Globus pallidus (tissue), 1 donor: ENCODE measurements at places on chromosomes 1 and 21.

GRCh38 chr21:36567216-36567885 is 87.4 kb upstream of the CLDN14 start:
- no peak for DNase-seq

DNA sequence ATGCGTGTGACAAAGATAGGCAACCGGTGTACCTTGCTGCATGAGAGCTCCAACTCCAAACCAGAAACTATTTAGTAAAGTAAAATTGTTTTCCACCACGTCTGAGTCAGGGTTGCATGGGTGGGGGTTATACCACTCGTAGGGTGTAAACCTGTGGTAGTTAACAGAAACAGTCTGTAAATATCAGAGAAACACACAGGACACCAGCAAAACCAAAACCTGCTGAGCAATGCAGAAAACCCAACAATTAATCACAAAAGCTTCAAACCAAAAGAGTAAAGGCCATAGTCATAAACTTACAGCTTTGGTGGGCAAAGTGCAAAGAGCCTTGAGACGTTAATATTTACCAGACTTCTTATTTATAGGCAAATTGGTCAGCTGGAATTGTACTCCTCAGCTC is 282.7 kb downstream of the BACH1 start:
- DNase-seq, result no peak

- no peak for DNase-seq
Observed at GRCh38 chr1:154547105-154547732, 11.2 kb downstream of the UBE2Q1 start.

- no peak for DNase-seq
Observed at GRCh38 chr1:18705811-18706210, 75.2 kb downstream of the PAX7 start.

DNA sequence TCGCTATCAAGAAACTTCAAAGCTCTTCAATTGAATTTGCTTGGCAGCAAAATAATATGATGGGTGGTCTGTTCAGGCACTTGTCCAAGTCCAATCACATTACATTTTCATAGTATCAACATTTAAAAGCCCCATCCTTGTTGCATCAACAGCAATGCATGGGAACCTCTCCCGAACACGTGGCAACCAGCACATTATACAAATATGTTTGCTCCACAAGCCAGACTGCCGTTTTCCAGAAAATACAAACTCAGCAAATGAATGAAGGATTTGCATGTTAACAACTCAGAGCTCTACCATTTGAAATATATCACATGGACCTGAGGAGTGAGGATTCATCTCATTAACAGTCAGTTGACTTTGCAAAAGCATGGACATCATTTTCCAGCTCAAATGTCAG is 20.0 kb upstream of the LYPLAL1 start:
- no peak for DNase-seq

DNA sequence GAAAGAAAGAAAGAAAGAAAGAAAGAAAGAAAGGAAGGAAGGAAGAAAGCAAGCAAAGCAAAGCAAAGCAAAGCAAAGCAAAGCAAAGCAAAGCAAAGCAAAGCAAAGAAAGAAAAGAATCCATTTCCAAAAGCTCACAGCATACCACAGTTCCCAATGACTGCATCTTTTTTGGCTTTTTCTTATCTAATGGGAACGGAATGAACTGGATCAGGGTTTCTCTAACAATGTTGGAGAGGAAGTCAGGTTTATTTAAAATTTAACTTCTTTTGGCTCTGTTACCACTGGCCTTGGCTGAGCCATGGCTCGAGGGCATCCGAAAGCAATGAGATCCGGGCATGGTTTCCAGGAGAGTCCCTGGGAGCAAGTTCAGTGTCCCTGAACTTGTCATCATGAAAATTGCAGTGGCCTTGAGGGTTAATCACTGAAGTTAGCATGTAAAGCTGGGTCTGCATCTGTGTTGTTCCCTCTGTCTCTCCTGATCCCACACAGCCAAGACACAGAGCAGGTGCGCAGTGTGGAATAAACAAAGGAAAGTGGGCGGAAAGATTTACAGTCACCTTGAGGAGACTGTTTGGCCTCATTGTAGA is 34.6 kb upstream of the CTPS1 start:
- DNase-seq, result no peak

DNA sequence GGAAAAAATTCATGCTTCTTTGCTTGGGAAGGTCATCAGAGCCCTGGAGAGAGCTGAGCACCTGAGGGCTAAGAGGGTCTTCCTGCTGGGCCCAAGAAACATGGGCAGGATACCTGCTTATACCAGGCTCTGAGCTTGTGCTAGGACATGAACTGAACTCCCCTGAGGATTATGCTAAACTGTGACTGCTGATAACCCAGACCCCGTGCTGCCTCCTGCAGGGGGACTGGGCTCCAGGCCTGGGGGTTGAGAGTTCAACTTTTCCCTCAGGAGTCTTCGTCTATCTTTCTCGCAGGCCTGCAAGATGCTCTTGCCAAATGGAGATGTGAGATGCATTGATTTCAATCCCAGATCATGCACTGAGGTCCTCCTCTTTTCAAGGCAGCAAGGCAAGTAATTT is 368.5 kb downstream of the HHAT start:
- DNase-seq, result no peak
